Stimulated activated CD4-positive, alpha-beta T cell treated with anti-CD3 and anti-CD28 coated beads, Interleukin-15, amount 100 ng/mL, for 1 hour (primary cell): ENCODE measurements at places on chromosomes 13 and 19.

- DNase-seq, result no peak
Measured at GRCh38 chr13:38952827-38953226, 37.8 kb downstream of the STOML3 start.

DNA sequence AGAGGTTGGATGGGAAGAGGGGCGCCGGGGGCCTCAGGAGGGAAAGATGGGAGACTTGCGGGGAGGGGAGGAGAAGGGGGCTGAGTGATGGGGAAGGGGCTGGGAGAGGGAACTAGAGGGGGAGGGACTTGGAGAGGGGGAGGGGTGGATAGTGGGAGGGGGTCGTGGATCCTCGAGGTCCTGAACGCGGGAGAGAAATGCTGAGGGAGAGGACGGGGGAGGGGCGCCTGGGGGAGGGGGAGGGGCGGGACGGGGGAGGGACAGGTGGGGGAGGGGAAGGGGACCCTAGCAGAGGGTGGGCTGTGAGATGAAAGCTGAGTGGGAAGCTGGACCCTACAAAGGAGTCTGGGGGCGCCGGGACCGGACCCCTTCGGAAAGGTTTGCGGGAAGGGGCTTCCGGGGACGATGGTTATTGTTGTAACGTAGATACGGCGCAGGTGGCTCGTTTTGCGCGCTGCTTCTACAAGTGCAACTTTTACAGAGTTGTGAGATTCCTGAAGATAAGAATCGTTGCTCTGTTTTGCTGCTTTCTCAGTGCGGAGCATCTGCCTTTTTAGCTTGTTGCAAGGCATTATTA, 418 bp downstream of the ZNF444 start:
- DNase-seq, result no peak

DNA sequence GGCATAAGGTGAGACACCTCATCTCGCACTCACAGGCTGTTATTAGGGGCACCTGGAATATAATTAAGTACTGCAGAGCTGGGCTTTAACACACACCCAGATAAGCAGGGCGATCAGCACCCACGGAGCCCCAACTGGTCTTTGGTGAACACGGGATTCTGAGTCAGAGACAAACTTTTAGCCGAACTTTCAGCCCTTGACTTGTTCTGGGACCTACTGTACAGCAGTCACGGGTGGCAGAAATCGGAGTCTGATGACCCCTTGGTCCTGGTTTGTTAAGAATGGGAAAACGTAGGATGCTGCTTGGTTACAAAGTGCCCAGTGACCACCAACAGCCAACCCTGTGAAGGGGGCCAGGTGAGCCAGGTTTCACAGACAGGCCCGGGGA, 9.0 kb downstream of the SH3GL1 start:
- DNase-seq, result no peak

GRCh38 chr13:100197591-100198365, 108.9 kb downstream of the PCCA start:
- no peak for DNase-seq

DNA sequence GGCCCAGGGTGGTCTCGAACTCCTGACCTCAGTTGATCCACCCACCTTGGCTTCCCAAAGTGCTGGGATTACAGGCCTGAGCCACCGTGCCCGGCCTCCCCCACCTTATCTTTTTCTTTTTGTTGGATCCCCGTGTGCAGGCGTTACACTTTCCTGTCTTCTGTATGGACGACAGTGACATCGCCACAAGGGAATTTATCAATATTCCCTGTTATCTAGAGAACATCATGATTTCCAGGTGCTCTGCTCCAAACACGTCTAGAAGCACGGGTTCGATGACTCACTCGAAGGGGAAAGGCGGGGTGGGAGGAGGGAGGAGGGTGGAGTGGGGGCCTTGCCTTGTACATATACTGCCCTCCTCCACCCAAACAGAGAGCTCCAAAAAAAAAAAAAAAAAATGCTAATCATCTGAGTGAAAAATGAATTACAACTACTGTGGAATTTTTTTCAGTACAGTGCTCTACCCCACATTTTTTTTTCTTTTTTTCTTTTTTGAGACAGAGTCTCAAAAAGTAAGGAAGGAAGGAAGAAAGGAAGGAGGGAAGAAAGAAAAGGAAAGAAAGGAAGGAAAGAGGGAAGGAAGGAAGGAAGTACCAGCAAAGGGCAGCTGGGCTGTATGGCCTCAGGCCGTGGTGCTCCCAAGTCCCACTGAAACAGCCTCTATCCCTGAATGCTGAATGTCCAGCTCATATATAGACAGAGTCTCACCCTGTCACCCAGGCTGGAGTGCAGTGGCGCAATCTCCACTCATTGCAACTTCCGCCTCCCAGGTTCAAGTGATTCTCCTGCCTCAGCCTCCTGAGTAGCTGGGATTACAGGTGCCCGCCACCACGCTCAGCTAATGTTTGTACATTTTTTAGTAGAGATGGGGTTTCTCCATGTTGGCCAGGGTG, 36.8 kb downstream of the INSR start:
- no peak for DNase-seq

DNA sequence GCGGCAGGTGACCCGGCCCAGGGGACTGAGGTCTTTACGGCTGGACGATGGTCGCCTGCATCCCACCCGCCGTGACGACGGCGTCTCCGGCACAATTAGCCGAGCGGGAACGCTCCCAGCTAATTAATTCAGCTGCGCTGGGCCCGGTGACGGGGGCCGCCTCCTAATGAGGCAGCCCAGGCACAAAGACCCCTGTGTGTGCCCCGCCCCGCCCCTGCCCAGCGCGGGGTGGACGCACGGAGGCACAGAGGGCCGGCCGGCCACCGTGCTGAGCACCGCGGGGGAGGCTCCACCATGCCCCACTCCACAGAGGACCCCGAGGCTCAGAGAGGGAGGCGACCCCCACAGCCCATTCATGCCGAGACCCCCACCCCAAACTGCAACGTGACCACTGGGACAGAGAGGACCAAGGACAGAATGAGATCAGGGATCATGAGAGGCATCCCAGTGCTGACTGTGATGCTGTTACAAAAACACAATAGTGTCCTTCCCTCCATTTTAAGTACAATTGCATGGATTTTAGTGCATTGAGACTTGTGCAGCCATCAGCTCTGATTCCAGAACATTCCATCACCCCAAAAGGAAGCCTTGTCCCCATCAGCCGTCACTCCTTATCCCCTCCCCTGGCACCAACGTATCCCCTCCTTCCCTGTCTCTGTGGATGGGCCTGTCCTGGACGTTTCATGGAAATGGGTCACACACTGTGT, 17.0 kb downstream of the EFNA2 start:
- DNase-seq, result no peak
